Activated naive CD4-positive, alpha-beta T cell (primary cell): ENCODE measurements at places on chromosomes 2 and 18.

- DNase-seq, result no peak
These were observed 124.7 kb downstream of the GULP1 start for GRCh38 chr2:188416367-188416766.

DNA sequence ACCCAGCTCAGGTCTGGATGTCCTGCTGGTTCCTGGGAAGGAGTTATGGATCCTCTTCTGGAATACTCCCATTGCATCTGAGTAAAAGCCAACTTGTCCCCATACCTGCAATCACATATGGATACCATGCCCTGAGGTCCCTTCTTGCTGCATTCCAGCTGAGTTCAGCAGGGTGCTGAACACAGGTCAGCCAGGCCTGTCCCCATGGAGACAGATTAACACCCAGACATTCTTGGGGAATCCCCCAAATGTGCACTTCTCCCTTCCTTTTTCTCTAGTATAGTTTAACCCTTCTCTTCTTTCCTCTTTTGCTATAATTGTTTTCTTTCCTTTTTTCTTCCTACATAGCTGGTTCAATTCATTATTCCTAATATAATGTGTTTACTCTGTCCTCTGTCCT is 799.6 kb upstream of the HS6ST1 start:
- DNase-seq, result no peak

DNA sequence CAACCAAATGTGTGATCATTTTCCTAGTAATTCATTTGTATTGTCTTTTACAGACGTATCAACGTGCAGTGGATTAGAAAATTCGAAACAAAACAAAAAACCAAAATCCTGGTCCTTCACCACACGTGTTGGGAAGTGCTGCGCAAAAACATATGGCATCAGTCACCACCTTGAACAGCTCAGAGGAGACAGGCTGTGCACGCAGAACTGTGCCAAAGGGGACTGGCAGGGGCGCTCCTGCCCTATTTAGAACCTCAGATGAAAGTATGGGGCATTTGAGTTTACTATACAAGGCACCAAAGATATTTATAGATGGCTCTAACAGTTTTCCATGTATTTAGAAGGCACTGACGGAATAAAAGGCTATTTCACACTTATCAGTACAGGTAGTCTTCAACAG is 42.3 kb downstream of the NOL10 start:
- no peak for DNase-seq

GRCh38 chr2:42865884-42866881 is 73.8 kb upstream of the HAAO start:
- DNase-seq, result no peak

- DNase-seq, result no peak
These were observed 22.3 kb downstream of the INPP1 start for GRCh38 chr2:190365499-190366204.

- DNase-seq, result no peak
These were observed 23.1 kb upstream of the COLEC12 start for GRCh38 chr18:523561-523960.

DNA sequence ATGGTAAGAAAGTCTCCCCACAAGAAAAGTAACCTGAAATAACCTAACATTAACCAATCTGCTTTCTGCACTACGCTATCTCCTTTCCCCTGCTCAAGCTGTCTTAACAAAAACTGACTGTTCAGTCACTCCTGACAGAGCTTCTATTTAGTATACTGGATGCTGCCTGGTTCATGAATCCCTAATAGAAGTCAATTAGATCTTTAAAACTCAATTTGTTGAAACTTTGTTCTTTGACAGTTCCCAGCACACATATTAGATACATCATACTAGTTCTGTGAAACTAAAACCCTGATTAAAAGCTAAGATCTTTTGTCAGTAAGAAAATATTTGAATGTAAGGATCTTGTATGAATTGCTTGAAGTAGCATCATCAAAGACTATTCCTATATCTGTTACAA is 287.4 kb downstream of the RBM43 start:
- no peak for DNase-seq

DNA sequence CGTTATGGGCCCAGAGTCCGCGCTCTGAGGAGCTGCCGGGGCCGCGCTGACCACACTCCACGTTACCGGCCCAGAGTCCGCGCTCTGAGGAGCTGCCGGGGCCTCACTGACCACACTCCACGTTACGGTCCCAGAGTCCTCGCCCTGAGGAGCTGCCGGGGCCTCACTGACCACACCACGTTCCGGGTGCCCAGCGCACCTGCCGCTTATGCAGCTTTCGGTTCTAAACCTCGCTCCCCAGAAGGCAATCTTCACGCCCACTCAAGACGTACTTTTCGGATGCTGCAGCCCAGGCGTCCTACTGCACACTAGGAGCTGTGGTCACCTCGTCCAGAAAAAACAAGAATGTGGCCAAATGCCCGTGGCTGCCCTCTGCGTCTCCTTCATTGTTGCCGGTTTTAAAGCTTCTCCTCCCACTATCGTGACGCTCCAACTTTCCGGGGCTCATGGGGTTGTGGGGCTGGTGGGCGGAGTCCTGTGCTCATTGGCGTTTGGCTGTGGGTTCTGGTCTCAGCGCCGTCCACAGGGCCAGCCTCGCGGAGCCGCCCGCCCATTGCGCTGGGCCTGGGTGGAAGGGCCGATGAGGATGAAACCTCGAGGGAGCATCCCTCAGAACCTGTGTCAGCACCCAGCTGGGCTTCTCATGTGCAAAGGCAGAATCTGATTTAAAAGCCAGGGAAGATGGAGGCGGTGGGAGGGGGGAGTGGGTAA is 11.9 kb downstream of the KCNG2 start:
- no peak for DNase-seq

DNA sequence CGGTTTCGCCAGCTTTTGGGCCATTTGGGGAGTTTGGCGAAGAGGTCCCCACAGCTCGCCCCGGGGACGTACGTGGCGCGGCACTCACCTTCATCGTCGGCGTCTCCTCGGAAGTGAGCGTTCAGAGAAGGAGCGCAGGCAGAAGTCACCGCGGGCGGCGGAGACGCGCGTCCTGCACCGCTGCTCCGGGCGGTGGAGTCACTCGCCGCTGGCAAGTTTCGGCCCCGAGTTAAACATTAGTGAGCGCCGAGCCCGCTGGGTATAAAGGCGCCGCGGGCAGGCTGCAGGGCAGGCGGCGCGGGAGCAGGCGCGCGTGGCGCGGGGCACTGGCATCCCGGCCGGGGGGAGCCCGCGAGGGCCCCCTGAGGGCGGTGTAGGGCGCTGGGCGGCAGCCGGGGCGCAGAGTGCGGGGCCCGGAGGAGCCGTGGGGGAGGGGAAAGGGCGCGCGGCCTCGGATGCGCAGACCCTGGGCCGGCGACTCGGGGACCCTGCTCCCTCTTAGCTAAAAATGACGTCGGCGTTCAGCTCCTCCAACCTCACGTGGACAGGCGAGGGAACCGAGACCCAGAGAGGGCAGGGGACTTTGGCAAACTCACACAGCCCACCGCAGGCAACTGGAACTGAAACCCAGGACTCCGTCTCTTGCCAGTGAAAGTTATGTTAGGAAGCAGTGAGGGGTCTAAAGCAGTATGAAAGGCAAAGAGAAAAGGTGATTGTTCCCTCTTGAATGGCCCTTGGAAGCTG is at the start of gene DPP4:
Gene DPP4, minus strand, starts transcription at position 328 of the 744 bp plus-strand sequence. Its CDS starts 234 bp downstream, at position 94.
- DNase-seq, result peak; percentile 13

DNA sequence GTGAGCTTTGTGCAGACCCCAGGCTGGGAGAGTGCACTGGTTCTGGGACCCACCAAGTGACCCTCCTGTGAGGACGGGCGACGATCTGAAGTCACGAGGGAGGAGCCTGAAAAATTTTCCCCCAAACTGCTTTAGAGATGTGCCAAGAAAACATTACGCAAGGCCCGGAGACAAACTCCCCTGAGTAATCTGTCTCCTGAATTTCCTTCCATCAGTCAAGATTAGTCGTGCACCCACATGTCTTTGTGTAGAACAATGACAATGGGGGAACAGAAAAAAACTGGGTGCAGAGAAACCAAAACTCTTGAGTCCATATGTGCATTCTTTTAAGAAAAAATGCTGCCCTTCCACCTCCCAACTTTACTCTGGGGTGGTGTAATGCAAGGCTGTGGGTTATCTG is 12.6 kb upstream of the NCK2 start:
- DNase-seq, result no peak

DNA sequence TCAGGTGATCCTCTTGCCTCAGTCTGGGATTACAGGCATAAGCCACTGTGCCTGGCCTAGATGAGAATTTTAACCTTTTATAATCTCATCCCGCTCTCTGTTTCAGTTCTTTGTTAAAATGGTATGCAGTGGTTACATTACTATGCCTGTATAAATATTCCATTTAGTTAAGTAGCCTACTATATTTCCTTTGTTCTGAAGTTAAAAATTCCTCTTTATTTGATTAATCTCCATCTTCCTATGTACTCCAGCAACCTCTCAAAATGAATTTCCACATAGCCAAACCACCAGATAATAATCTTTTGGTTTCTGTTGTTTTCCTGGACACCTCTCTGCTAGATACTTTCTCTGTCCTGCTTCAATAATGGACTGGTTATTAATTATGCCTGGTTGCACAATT is 15.8 kb downstream of the RAB10 start:
- DNase-seq, result no peak

DNA sequence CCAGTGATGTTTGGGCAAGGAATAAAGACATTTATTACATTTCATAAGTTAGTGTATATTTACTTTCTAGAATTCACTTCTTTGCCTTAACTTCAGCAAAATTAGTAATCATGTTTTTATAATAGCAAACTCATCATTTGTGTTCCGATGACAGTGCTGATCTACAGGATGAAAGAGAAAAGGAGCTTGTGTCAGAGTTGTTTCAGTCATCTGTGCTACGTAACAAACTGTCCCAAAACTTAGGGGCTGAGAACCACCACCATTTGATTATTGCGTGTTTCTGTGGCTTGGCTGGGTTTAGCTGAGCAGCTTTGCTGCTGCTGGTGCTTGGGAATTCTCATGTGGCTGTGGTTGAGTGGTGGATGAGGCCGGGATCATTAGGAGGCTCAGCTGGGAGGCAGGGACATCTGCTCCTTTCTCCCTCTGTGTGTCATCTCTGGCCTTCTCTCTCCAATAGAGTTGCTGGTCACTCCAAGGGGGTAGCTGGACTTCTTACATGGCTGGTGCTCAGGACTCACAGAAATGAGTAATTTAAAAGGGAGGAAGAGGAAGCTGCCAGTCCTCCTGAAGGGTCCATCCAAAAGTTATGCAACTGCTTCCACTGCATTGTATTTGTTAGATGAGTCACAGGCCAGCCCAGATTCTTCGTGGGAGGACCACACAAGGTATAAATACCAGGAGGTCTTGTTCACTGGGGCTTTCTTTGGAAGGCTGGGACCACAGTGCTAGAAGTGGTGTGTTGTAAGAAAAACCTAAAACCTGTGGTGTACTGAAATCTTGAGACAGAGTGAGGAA is 43.4 kb upstream of the HAAO start:
- no peak for DNase-seq

- no peak for DNase-seq
These were observed 169.5 kb upstream of the MAP3K20 start for GRCh38 chr2:172905937-172906811.

DNA sequence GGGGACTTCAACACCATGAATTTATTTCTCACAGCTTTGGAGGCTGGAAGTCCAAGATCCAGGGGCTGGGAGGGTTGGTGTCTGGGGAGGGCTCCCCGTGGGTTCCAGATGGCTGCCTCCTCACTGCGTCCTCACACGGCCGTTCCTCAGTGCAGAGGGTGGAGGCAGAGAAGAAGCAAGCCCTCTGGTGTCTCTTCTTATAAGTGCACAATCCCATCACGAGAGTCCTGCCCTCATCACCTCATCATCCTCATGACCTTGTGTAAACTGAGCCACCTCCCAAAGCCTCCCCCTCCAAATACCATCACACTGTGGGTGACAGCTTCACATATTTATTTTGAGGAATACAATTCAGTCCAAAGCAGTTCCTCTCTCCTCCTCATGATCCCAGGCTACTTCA is 26.3 kb downstream of the TMEM163 start:
- DNase-seq, result no peak

GRCh38 chr18:52334896-52335295 is 5.1 kb upstream of the DCC start:
- DNase-seq, result no peak

GRCh38 chr18:35730691-35731370 is 149.3 kb downstream of the GALNT1 start:
- no peak for DNase-seq

- DNase-seq, result no peak
These were observed 6.4 kb downstream of the RAB31 start for GRCh38 chr18:9714266-9715087.

- DNase-seq, result no peak
These were observed 28.7 kb upstream of the KLF11 start for GRCh38 chr2:10014418-10015190.

DNA sequence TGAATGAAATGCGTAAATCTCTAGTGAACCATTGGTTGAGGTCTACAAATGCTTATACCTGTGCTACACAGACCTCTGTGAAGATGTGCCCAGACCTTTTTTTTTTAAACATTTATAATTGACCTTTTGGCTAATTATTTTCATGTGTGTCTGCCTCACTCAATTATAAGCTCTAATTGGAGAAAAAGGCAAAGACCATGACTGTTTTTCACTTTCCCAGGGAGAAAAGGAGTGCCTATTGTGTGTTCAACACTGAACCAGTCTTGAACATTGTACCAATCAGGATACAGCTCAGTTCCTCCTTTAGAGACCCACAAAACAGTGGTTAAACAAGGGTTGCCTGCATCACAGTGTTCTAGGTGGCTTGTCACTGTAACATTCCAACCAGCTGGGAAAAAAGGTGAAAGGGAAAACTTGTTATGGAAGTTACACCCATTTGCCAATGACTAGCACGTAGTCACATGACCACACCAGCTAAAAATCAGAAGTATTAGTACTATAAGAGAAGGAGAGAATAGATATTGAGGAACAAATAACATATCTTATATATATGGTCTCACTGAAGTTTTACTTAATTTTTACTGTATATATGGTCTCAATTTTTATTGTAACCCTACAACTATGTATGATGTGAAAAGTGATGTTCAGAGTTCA is 13.4 kb downstream of the TANK start:
- no peak for DNase-seq

GRCh38 chr2:102724016-102724490 is 37.8 kb upstream of the TMEM182 start:
- no peak for DNase-seq
